NCI-H187 treated with DMSO at 0.1 percent for 48 hours (cell line): ENCODE measurements at places on chromosomes 13 and 19.

DNA sequence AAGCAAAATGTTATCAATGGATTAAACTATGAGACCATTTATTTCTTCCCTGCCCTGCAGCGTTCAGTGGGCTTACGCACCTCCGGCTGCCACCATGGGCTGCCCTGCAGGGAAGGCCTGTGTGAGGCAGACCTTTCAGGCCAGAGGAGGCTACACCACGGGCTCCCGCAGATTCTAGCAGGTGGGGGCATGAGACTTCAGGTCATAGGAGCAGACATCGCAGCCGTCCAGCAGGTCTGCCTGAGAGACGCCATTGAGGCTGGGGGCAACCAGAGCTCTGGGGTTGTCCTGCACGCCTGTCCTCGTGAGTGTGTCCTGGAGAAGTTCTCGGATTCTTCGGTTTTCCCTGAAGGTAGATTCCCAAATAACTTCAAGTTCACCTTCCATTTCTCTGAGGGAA lies 9.4 kb upstream of the SLC7A9 start:
- no peak for DNase-seq

- peak; percentile 44 for DNase-seq
These were observed 128.8 kb downstream of the STK24 start for GRCh38 chr13:98447881-98448641.

DNA sequence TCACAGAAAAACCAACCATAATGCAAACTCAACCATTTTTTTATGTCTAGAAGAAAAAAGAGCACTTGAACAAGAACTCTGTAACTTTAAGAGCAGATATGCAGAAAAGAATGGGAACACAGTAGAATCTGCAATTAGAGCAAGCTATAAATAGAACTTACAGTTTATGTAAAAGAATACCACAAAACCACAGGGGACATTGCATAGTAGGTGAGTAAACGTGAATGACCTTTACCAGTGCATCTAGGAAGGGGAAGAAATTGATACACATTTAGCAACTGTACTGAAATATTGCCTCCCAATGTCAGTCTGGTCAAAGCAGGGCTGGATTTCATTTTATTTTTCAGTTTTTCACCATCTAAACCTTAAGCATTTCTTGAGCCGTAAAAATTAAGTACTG lies 242.2 kb upstream of the EDNRB start:
- DNase-seq, result peak; percentile 18

GRCh38 chr13:92461831-92462230 lies 764.8 kb upstream of the GPC6 start:
- no peak for DNase-seq

GRCh38 chr19:1055028-1055425 lies 11.9 kb upstream of the ARHGAP45 start:
- no peak for DNase-seq

GRCh38 chr13:110274687-110275086 lies 32.3 kb downstream of the COL4A1 start:
- no peak for DNase-seq

DNA sequence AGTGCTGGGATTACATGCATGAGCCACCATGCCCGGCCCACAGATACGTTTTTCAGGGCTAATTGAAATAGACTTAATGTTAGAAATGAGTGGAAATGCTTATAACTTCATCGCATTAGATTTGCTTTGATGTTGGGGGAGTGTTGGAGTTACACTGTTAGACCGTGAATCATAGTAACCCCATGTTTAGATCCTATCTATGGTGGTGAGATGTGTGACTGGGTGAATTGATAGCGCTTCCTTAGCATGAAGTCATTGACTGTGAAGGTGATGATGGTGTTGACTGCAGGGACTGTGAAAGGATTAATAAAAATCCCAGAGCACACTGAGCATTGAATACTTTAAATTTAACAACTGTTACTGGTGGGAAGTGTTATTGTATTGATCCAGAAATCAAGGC lies 1.7 kb downstream of the ZNF264 start:
- no peak for DNase-seq
